Ascending aorta (tissue), 2 donors: ENCODE measurements at places on chromosomes 1 and 21.

GRCh38 chr1:230495891-230496385 lies 69.8 kb upstream of the PGBD5 start:
- no peaks in the 10 kb centered on the region for H3K4me1 ChIP-seq
- no peak overlapping the region for H3K4me3 ChIP-seq
- no peaks in the 10 kb centered on the region for H3K36me3 ChIP-seq
- no peaks in the 10 kb centered on the region for H3K27me3 ChIP-seq
- no peak overlapping the region for H3K27ac ChIP-seq

DNA sequence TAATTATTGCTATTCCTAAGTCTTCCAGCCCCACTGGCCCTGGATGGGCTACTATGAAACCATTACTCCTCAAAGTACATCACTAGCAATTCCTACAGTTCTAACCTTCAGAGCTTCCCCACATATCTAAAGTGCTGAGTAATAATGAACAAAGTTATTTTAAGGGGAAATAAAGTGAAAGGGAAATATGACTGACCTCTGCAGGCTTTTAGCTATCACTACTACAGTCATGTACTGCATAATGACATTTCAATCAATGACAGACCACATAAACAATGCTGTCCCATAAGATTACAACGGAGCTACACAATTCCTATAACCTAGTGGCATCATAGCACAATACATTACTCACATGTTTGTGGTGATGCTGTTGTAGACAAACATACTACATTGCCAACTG lies 32.5 kb upstream of the ASPM start:
- no peaks in the 10 kb centered on the region for H3K27me3 ChIP-seq
- H3K4me1 ChIP-seq, result no peaks in the 10 kb centered on the region
- peaks cover 46% of the 10 kb centered on the region for H3K36me3 ChIP-seq
- no peak for DNase-seq

DNA sequence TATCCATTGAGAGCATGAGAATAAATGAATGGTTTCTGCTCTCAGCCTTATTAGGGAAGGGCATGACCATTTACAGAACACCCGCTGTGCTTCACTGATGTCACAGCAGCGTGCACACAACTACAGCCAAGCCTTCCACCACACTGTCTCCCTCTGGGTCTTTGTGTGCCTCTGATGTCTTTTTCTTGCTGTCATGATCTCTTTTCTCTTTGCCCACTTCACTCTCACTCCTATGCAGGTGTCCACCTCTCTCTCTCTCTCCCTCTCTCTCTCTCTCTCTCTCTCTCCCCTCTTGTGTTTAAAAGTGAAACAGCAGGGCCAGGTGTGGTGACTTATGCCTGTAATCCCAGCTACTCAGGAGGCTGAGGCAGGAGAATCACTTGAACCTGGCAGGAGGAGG lies 232.5 kb upstream of the JUN start:
- H3K36me3 ChIP-seq, result no peaks in the 10 kb centered on the region
- H3K4me1 ChIP-seq, result no peaks in the 10 kb centered on the region
- H3K4me3 ChIP-seq, result no peak overlapping the region

GRCh38 chr21:38852278-38852677 lies 46.5 kb downstream of the ETS2 start:
- H3K27ac ChIP-seq, result no peak overlapping the region
- no peak for DNase-seq
- no peak overlapping the region for H3K4me3 ChIP-seq

DNA sequence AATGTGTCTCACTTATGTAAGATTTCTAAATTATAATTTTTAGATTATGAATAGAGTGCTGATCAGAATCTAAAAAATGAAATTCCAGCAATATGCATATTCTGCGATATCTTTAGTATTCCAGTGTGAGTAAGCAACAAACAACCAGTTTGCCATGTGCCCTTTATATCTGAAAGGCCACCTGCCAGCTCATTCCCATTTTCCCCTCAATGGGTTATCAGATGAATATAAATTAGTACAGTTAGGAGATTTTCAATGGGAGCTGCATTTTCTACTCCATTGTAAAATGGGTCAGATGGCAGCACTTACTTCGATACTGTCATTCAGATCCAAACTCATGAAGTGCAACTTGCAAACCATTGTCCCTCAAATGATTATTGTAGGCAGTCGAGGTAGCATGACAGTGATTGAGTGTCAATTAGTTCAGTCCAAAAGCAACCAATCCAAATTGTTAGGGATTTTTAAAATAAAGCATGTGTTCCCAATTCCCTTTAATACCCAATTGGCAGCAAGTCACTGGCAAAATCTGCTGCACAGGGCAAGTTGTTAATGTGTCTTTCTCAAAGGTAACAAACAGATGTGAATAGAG lies 680.3 kb downstream of the LRRIQ3 start:
- no peaks in the 10 kb centered on the region for H3K4me1 ChIP-seq
- H3K4me3 ChIP-seq, result no peak overlapping the region
- no peak for DNase-seq
- no peaks in the 10 kb centered on the region for H3K36me3 ChIP-seq
- H3K27ac ChIP-seq, result no peak overlapping the region

GRCh38 chr1:183711165-183711682 lies 58.1 kb upstream of the APOBEC4 start:
- no peaks in the 10 kb centered on the region for H3K4me1 ChIP-seq
- H3K36me3 ChIP-seq, result no peaks in the 10 kb centered on the region
- no peaks in the 10 kb centered on the region for H3K27me3 ChIP-seq
- no peak for DNase-seq

DNA sequence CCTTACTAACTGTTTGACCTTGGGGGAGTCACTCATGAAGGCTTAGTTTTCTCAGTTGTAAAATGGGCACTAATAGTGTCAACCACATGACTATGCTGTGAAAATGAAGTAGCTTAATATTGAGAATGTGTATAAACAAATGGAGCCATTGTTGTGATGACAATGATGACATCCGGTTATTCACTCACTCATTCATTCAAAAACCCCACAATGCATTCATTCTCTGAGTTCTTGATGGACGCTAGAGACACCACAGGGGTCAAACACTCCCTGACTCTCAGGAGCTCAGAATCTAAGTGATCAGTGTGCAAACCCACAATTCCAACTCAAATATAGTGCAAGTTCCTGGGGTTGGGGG lies 138.9 kb downstream of the FOXD2 start:
- no peaks in the 10 kb centered on the region for H3K36me3 ChIP-seq
- no peaks in the 10 kb centered on the region for H3K4me1 ChIP-seq
- H3K27me3 ChIP-seq, result no peaks in the 10 kb centered on the region
- H3K27ac ChIP-seq, result no peak overlapping the region

- no peak for DNase-seq
- H3K4me1 ChIP-seq, result no peaks in the 10 kb centered on the region
- no peaks in the 10 kb centered on the region for H3K36me3 ChIP-seq
- H3K27me3 ChIP-seq, result no peaks in the 10 kb centered on the region
- H3K27ac ChIP-seq, result no peak overlapping the region
Measured at GRCh38 chr1:245501633-245502032, 346.8 kb downstream of the KIF26B start.

DNA sequence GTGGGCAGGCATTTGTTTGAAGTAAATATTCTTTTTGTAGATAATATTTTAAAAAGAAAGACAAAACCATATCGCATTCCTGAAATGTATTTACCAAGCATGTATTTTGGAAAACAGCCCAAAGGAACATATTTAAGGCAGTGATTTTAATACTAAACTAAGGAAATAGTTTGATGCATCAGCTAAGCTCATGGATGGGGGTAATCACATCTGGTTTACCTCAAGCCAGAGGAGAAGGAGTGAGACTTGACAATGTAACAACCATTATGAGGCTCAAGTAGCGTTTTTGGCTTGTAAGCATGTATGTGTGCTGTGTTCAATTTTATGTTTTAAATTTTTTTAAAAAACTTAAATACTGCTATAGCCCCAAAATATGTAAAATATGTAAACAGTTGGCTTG lies 390.5 kb downstream of the DISC1 start:
- no peak overlapping the region for H3K27ac ChIP-seq
- H3K36me3 ChIP-seq, result no peaks in the 10 kb centered on the region
- H3K4me1 ChIP-seq, result no peaks in the 10 kb centered on the region
- no peaks in the 10 kb centered on the region for H3K27me3 ChIP-seq
- DNase-seq, result no peak

- DNase-seq, result no peak
- no peak overlapping the region for H3K27ac ChIP-seq
- H3K4me1 ChIP-seq, result no peaks in the 10 kb centered on the region
- H3K4me3 ChIP-seq, result no peak overlapping the region
- no peaks in the 10 kb centered on the region for H3K36me3 ChIP-seq
Measured at GRCh38 chr1:65344171-65344814, 35.0 kb downstream of the DNAJC6 start.

DNA sequence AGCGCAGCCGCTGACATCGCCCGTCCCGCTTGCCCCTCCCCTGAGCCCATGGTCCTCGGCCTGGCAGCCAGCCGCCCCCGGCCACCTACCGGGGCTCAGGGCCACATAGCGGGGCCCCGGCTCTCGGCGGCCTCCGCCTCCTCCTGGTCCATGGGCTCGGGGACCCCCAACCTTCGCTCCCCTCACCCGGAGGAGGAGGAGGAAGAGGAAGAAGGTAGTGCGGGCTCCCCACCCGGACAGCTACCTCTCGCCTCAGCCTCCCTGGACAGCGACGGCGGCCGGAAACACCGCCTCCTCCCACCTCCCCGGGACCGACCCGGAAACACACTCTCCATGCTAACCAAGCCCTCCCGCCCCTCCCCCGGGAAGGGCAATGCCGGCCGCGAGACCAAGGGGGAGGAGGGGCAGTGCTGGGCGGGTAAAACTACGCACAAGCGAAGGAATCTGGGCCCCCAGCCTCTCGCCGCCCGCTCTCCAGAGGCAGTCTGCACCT lies at the start of gene KIAA0319L:
Gene KIAA0319L (minus strand): TSS at position 286 of the 493 bp plus-strand sequence. CDS start 2,912 bp downstream, outside the sequence.
- H3K27ac ChIP-seq, result peak within 1 kb of the TSS; percentile 97
- peaks cover 46% of the 10 kb centered on the region for H3K4me1 ChIP-seq
- H3K4me3 ChIP-seq, result peak within 1 kb of the TSS; percentile 98
- H3K27me3 ChIP-seq, result no peaks in the 10 kb centered on the region
- peak; percentile 94 for DNase-seq

- H3K36me3 ChIP-seq, result no peaks in the 10 kb centered on the region
- peak overlapping the region; percentile 46 for H3K4me3 ChIP-seq
- peak overlapping the region; percentile 19 for H3K27ac ChIP-seq
- no peak for DNase-seq
- no peaks in the 10 kb centered on the region for H3K4me1 ChIP-seq
- no peaks in the 10 kb centered on the region for H3K27me3 ChIP-seq
Measured at GRCh38 chr1:117610036-117610435, 4.2 kb downstream of the TENT5C start.

GRCh38 chr1:86448670-86449069 lies 20.1 kb upstream of the CLCA1 start:
- no peak overlapping the region for H3K27ac ChIP-seq
- H3K4me1 ChIP-seq, result no peaks in the 10 kb centered on the region
- H3K27me3 ChIP-seq, result no peaks in the 10 kb centered on the region

DNA sequence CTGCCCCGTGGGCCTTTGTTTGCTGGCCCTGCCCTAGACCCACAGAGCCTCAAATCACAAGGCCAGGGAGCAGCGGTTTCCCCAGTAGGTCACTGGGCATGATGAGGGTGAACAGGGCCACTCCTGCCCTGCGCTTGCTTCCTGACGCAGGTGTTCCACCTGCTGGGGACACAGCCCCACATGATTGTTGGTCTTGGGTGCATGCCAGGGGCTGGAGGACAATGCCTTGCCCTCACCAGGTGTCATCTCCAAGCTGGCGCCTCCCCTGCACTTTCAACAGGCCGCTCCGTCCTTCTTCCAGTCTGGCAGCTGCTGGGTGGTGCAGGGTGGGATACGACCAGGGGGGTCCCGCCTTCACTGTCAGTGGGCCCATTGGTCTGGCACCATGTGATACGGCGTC lies 24.3 kb downstream of the IL10RB start:
- peak; percentile 60 for DNase-seq
- H3K4me1 ChIP-seq, result no peaks in the 10 kb centered on the region
- H3K36me3 ChIP-seq, result peaks cover 30% of the 10 kb centered on the region
- no peak overlapping the region for H3K4me3 ChIP-seq
- H3K27ac ChIP-seq, result no peak overlapping the region

DNA sequence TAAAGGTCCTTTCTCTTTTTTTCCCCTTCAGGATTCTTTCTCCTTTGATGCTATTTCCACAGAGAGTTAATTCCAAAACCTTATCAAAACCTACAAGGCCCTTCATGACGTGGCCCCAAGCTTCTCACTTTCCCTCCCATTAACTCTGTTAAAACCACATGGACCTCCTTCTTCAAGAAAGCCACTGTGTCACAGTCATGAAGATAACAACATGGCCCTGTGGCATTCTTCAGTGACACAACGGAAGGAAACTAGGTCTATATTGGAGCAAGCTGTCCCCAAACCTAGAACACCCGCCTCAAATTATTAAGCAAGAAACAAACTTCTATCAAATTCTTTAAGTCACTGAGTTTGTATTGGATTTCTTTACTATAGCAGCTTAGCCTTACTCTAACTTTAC lies 611.1 kb downstream of the NUF2 start:
- H3K27ac ChIP-seq, result no peak overlapping the region
- H3K36me3 ChIP-seq, result no peaks in the 10 kb centered on the region
- H3K27me3 ChIP-seq, result no peaks in the 10 kb centered on the region
- no peak overlapping the region for H3K4me3 ChIP-seq
- H3K4me1 ChIP-seq, result no peaks in the 10 kb centered on the region
